NB4 (cell line): ENCODE measurements at places on chromosomes 4 and X.
A peak's percentile ranks its signal among the peaks of the same experiment; 100 is the strongest.

GRCh38 chr4:72209600-72209999 is 177.8 kb downstream of the NPFFR2 start:
- no peak for DNase-seq

GRCh38 chrX:24828600-24828999 is 134.9 kb downstream of the POLA1 start:
- DNase-seq = no peak

GRCh38 chr4:89316931-89317366 is 9.3 kb upstream of the GPRIN3 start:
- peak; percentile 82 for DNase-seq

DNA sequence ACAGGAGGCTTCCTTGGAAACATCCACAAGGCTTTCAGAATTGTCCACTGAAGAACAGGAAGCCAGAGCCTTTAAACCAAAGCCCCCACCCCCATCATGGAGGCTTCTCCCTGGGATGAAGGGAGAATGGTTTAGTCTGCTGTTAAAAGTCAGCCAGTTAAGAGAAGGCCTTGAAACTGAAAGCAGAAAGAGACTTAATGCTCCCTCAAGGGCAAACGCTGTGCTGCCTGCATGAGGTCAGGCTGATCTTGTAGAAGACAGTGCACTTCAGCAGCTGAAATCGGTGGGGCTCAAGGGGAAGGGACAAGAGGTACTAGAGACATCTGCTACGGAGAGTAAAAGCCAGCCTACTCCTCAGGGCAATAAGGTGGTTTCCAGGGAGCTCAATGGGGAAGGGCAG is 69.0 kb downstream of the HPRT1 start:
- no peak for DNase-seq

- DNase-seq = no peak
Observed at GRCh38 chr4:99490286-99490685, 20.5 kb upstream of the C4orf17 start.

DNA sequence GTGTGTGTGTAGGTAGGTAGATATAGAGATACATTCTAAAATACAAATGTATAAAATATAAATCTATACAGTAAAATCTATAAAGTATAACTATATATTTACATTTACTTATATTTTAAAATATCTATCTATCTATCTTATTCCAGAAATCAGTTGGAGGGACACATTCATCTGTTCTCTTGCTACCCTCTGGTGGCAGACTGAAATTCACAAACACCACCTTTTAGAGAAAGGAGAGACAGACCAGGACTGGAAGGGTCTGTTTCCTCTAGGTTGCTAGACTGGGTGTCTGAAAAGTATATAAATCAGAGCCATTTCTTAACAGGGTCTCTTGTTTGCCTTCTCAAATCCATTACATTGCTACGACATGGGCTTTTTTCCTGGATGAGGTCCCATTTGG is 343.0 kb downstream of the OPHN1 start:
- DNase-seq = no peak
